AG20443 (cell line): ENCODE measurements at places on chromosomes 12 and 14.

- DNase-seq: no peak
These were observed 48.4 kb downstream of the SLC4A8 start for GRCh38 chr12:51472984-51473383.

GRCh38 chr12:117576053-117576452, 214.6 kb upstream of the NOS1 start:
- no peak for DNase-seq

DNA sequence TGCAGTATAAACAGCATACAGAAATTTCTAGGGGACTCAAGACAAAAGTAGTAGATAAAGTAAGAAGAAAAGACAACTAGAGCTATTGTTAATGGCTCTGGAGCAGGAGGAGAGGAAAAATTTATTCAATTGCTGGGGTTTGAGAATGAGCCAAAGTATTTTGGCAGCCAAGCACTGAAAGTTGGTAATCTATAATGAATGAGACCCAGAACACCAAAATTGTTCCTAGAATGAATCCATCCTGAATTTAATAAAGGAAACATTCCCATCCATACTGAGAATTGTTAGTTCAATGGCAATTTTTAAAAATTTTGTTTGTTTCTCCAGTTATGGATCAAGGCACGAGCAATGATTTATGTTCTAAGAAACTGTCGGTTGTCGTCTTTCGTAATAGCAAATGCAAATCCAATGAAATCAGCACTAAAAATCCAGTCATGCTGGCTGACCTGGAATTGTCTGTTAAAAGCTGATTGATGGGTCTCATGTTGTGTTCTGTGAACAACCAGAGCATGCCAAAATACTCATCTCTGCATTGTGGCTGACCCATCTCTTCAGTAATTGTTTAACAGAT, 170.9 kb upstream of the LMNTD1 start:
- peak; percentile 25 for DNase-seq

DNA sequence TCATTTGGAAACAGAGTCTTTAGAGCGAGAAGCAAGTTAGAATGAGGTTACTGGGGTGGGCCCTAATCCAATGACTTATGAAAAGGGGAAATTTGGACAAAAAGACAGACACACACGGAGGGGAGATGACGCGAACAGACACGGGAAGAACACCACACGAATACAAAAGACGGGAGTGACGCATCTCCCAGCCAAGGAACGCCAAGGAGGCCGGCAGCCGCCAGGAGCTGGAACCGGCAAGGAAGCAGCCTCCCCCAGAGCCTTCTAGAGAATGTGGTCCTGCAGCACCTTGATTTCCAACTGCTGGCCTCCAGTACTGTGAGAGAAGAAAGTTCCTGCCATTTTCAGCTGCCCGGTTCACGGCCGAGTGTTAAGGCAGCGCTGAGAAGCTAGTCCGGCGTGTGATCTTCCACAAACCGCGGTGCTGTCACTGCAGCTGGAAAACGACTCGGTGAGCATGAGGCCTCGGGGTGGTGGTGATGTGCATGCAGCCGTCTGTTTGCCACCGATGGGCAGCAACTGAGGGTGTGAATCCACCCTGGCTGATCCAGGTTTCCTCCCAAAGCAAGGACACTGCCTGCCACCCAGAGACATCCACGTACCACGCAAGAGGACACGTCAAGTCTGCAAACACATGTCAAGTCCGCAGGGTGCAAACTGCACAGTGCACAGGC, 124.5 kb downstream of the NCOR2 start:
- DNase-seq: no peak

GRCh38 chr14:63877550-63877939, 24.7 kb downstream of the SYNE2 start:
- DNase-seq: no peak
